A549 treated with AZD2906 at 1 μM for 4 hours (cell line): ENCODE measurements at places on chromosomes 6 and 20. TPM values are rescaled to one million over a fixed set of nuclear protein-coding genes. Genes with fewer than 3 reads are reported as not detected.

Gene SLC12A5
- total RNA-seq = 10.9 to 19.3 TPM (median 13.7 TPM) in 5 replicates

Gene NMBR
- total RNA-seq = not detected in 5 replicates

Gene SIRPA
- total RNA-seq = 19.4 to 23.0 TPM (median 22.5 TPM) in 5 replicates

Gene TENT5A
- total RNA-seq = 1.00 to 1.4 TPM (median 1.1 TPM) in 5 replicates

Gene SLC4A11
- 10.2 to 13.8 TPM (median 13.0 TPM) in 5 replicates for total RNA-seq

Gene WFDC5
- total RNA-seq = 0.08 TPM in 1 of 5 replicates, not detected in the others

Gene GCNT2
- 3.7 to 6.7 TPM (median 4.1 TPM) in 5 replicates for total RNA-seq

Gene ARHGAP40
- total RNA-seq = 0.05 to 0.09 TPM in 2 of 5 replicates, not detected in the others

Gene LGSN
- total RNA-seq = 2.2 to 2.4 TPM (median 2.3 TPM) in 5 replicates

Gene TBPL1
- total RNA-seq = 19.9 to 25.0 TPM (median 22.9 TPM) in 5 replicates

Gene XKR7
- total RNA-seq = 0.01 TPM in 3 of 5 replicates, not detected in the others

Gene KCNK16
- total RNA-seq = not detected in 5 replicates

Gene SRF
- 12.5 to 17.2 TPM (median 16.3 TPM) in 5 replicates for total RNA-seq

Gene RSPH9
- 0.15 to 0.27 TPM (median 0.17 TPM) in 5 replicates for total RNA-seq

Gene DEFB126
- not detected in 5 replicates for total RNA-seq

Gene SLC35D3
- total RNA-seq = 0.05 to 0.09 TPM (median 0.09 TPM) in 4 of 5 replicates, not detected in the other

Gene TINAG
- 0.20 TPM in 1 of 5 replicates, not detected in the others for total RNA-seq

Gene TNXB
- 0.48 to 0.71 TPM (median 0.56 TPM) in 5 replicates for total RNA-seq

Gene ZSCAN23
- total RNA-seq = not detected in 5 replicates
